NCI-H774 (cell line): ENCODE measurements at places on chromosomes 3 and 15.

- no peak for DNase-seq
Observed at GRCh38 chr15:60494108-60494507, 15.2 kb upstream of the ICE2 start.

DNA sequence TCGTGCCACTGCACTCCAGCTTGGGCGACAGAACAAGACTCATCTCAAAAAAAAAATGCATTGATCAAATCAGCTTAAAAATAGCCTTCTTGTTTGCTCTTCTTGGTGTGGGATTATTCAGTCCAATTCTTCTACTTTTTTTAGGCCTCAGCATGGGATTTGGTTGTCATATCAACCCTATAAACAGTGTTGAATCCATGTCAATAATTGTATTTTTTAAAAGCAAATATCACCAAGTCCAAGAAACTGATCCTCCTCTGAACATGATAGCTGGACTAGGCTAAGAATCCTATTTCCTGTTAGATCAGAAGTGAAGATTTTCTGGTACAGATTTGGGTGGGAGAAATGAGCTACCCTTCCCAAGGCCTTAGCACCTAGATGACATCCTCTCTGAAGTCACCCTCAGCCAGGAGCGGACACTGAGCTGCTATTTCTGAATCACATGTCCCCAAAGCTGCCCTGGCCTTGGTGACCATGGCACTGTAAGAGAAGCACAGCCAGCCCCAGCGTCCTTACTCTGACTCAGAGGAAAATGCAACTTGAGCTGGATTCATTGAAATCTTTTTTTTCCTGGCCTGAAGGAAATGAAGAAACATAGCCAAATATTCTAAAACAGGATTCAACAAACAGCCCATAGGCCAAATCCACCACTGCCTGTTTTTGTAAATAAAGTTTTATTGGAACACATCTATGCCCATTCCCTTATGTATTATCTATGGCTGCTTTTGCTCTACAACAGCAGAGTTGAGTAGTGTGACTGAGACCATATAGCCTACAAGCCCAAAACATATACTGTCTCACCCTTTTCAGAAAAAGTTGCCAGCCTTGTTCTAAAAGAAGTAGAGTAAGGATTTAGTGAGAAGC lies 215.9 kb upstream of the CTDSPL start:
- DNase-seq: no peak

DNA sequence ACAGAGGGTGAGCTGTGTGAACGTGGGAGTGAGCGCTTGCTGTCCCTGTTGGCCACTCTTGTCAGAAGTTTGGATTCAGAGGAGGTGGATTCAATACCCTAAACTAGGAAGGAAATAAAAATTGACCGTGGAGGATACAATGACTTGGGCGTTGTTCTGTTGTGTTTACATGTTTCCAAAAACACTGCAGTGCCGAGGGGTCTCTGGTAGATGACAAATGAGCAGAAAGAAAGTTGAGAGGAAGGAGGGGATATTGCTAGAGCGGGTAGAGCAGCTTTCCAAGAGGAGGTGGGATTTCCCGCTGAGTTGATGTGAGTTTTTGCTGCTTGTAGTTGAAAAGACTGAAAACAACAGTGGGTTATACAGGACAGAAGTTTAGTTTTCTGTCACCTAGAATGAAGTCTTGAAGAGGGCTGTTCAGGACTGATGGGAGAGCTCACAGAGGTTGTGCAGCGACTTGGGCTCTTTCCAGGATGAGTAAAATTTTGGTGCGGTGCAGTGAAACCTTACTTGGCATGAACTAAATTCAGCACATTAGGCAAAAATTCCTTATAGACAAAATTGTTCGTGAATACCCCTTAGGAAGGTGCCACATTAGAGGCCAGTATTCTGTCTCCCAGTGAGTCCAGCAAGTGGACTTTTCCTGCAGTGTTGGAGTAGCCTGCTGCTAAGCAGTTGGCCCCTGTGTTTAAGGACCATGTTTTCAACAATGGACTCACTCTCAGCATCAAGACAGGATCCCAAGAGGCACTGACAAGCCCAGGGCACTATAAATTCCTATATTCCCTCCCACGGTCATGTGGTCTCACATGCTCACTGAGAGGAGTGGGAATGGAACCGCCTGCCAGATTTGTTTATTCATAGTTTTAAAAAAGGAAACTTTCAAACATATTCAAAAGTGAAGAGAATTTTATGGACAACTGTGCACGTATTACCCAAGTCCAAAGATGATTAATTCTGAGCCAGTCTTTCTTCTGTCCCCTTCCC lies 435.0 kb upstream of the C2CD4B start:
- DNase-seq: no peak

GRCh38 chr15:71182522-71182921 lies 67.3 kb downstream of the THSD4 start:
- no peak for DNase-seq

- no peak for DNase-seq
Observed at GRCh38 chr15:100818927-100819326, 60.7 kb upstream of the ALDH1A3 start.

GRCh38 chr15:60363903-60364611 lies 33.7 kb downstream of the ANXA2 start:
- no peak for DNase-seq

DNA sequence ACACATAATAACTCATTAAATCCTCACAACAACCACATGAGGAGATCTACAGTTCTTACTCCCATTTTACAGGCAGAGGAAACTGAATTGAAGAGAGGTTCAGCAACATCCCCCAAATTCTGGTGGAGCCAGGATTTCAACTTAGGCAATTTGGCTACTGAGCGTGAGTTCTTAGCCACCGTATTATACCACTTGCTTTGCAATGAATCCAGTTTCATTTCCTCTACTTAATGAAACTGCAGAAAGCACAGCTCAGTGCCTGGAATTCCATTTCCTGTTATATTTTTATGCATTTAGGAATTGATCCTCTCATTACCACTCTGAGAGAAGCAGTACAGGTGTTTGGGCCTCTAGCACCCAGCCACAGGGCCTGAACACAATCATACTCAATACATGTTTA lies 4.3 kb downstream of the ZNF860 start:
- no peak for DNase-seq

- DNase-seq: no peak
Observed at GRCh38 chr15:55789066-55789660, 46.2 kb upstream of the PRTG start.

- no peak for DNase-seq
Observed at GRCh38 chr3:37765591-37766488, 95.8 kb upstream of the CTDSPL start.

DNA sequence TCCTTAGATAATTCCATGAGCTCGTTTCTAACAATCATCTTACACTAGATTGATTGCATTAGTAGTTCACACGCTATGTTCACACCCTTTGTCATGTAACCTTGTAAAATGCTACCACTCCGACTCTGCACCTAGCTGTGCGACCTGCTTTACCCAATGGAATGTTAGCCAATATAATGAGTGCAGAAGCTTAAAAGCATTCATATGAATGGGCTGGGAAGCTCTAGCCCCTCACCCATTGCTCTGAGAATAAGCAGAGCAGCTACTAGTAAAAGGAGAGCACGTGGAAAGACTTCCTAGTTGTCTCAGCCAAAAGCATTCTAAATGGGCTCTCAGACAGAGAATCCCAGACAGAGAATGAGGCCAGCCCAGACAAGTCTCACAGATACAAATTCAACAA lies 410.6 kb upstream of the UBE2E2 start:
- DNase-seq: no peak

- peak; percentile 70 for DNase-seq
Observed at GRCh38 chr3:9730657-9731205, 804 bp upstream of the BRPF1 start.

GRCh38 chr3:80550174-80550573 lies 782.4 kb upstream of the ROBO1 start:
- DNase-seq: no peak

GRCh38 chr3:37471425-37471824 lies 297.0 kb upstream of the LRRFIP2 start:
- DNase-seq: no peak

- DNase-seq: no peak
Observed at GRCh38 chr3:62667714-62668113, 207.5 kb downstream of the CADPS start.

DNA sequence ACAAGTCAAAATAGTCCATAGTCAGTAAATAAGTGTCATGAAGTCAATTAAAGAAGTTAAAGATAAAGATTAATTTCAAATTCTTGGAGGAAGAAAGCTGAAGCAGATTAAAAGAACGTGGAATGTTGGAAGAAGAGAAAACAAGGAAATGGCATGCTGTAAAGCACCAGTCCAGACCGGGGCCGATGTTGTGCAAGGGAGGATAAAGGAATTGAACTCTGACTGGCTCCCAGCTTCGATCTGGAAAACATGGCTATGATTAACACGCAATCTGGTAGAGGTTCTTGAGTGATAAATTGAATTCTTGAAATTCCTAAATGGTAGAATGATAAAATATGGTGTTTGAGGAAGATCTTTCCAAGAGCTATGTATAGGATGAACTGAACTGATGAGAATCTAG lies 194.4 kb downstream of the MEIS2 start:
- DNase-seq: no peak

GRCh38 chr15:88323976-88324740 lies 67.6 kb upstream of the NTRK3 start:
- DNase-seq: no peak

GRCh38 chr3:27208961-27209616 lies 160.1 kb downstream of the NEK10 start:
- no peak for DNase-seq

- peak; percentile 54 for DNase-seq
Observed at GRCh38 chr15:83207660-83208366, at the start of gene HDGFL3. Gene HDGFL3 (minus strand): TSS chr15:83207823. CDS start chr15:83207414, 409 bp downstream.

GRCh38 chr3:113213896-113214587 lies 2.7 kb downstream of the BOC start:
- no peak for DNase-seq

- no peak for DNase-seq
Observed at GRCh38 chr15:35690698-35691116, 144.7 kb upstream of the DPH6 start.

DNA sequence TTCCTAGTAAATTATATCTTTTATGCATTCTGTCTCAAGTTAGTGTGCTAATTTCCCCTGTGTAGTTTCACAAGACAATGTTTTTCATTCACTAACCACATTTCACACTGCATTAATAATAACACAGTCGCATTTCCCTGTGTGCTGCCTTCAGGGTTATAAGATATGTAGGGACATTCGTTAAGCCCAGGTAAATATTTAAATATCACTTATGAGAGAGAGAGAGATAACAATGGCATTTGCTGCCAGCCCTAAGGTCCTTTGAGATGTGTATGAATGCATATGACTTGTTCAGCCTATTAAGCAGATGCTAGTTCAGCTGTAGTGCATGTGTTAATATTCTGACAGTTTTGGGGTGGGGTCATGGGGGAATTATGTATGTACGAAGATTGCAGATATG lies 876.7 kb downstream of the NAALADL2 start:
- no peak for DNase-seq
